ENCODE measurements at places on chromosomes 2 and 18. TPM values are rescaled to one million over a fixed set of nuclear protein-coding genes. Genes with fewer than 3 reads are reported as not detected.

The PFN4 gene
- 0.28 TPM for total RNA-seq

The PRKCE gene
- 32.4 TPM for total RNA-seq

DNA sequence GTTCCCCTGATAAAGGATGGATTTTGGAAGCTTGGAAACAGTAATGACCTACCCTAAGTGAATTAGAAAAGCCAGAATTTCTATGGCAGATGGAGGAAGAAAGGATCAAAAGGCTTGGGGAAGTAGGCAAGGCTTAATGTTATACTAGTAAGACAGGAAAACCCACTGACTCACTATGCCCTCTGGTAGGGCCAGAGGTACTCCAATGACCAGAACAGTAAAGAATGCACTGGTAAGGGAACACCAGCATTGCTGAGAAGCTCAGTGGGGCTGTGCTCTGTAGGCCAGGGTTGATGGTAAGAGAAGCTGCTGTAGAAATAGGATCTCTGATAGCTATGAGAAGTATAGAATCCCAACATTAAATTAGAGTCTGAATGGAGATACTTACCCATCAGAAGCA is 126.4 kb downstream of the GFPT1 start:
- peak; percentile 68 for DNase-seq

DNA sequence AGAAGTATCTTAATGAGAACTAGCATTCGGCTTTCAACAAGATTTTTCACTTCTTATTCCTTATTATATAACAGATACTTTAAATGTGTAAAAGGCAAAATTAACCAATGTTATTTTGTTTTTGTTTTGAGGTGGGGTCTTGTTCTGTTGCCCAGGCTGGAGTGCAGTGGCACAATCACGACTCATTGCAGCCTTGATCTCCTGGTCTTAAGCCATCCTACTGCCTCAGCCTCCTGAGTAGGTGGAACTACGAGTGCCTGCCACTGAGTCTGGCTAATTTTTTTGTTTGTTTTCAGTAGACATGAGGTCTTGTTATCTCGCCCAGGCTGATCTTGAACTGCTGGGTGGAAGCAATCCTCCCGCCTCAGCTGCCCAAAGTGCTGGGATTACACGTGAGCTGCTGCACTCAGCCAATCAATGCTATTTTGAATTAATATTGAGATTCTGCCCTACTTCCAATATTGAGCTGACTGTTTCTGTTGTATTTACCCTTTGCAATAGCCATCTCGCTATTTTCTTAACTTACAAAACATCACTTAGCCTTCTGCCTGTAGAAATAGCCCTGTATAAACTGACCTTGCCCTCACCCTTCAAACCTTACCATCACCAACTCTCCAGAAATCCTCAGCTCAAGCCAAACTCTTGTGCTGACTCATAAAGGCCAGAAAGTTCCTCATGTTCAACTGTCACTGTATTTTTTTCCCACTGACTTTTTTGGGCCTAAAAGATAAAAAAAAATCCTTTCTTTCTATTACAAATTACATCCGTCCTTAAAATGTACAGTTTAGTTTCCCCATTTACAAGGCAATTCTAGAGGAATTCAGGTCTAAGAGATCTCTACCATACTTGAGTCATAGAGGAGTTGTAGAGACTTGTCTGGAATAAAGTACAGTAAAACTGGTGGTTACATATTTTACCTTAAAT is 94.3 kb downstream of the OLA1 start:
- peak; percentile 85 for DNase-seq

GRCh38 chr2:12763486-12763885 is 46.8 kb downstream of the TRIB2 start:
- DNase-seq = no peak

The ACADL gene
- not detected for total RNA-seq

The FAM228A gene
- total RNA-seq = not detected

- DNase-seq = no peak
Observed at GRCh38 chr2:70201831-70202230, 11.0 kb upstream of the C2orf42 start.

GRCh38 chr2:69677914-69678313 is 34.4 kb upstream of the AAK1 start:
- no peak for DNase-seq

DNA sequence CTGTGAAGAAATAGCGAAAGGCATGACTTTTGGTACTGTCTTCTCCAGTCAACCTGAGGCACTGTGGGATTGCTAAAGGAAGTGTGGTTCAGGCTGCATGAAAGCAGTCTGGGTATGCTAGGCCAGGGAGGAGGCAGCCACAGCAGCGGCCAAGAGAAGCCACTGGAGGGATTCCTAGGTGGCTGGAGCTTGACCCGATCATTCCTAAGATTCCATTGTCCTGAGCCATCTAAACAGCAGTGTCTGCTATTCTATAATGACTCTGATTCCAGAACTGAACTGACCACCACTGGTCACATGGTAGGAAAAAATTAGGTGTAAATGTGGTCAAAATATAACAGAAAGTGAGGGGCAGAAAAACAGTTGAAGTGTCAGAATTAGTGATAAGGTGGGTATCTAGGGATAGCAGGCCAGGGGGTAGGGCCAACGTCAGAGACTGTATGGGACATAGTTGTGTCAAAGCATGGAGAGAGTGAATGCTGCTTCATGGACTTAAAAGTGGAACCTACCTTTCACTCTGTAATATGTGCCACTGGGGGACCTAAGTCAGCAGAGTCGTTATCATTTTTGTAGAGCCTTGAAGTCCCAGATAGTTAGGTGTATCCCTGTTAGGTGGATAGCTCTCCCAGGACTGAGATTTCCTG is 204.6 kb downstream of the CTNNA2 start:
- peak; percentile 83 for DNase-seq

- DNase-seq = no peak
Observed at GRCh38 chr18:21762181-21762772, 21.7 kb downstream of the MIB1 start.

The CYRIA gene
- total RNA-seq = 1.7 TPM

GRCh38 chr18:37516361-37516853 is 49.2 kb downstream of the CELF4 start:
- DNase-seq = no peak

DNA sequence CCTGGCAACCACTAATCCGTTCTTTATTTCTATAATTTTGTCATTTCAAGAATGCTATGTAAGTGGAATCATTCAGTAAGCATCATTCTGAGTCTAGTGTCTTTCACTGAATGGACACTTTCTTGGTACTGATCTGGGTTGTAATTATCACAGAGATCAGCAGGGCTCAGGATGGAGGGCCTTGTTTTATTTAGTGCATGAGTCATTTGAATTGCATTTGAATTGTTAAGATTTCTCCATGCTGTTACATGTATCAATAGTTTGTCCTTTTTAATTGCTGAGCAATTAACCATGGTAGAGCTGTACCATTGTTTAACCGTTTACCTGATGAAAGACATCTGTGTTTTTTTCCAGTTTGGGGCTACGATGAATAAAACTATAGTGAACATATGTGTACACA is 256.4 kb downstream of the THSD7B start:
- DNase-seq = no peak

GRCh38 chr2:17813010-17813741 is 3.1 kb upstream of the MSGN1 start:
- peak; percentile 27 for DNase-seq

DNA sequence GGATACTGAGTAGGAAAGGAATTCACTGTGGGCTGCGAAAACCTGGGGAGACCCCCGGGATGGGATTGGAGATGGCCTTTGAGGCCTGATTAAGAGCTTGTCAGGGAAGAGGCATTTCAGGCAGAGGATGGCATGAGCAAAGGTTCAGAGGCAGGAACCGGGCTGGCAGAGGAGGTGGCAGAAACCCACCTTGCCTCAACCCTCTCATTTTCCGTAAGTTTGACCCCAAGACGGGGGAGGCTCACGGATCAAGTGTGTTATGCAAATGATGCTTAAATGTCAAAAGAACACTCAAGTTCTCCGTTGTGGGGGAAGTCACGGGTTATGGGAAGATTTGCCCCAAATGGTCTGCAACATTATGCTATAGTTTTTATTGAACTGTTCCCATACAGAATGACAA is 88.3 kb downstream of the MYCN start:
- DNase-seq = no peak

DNA sequence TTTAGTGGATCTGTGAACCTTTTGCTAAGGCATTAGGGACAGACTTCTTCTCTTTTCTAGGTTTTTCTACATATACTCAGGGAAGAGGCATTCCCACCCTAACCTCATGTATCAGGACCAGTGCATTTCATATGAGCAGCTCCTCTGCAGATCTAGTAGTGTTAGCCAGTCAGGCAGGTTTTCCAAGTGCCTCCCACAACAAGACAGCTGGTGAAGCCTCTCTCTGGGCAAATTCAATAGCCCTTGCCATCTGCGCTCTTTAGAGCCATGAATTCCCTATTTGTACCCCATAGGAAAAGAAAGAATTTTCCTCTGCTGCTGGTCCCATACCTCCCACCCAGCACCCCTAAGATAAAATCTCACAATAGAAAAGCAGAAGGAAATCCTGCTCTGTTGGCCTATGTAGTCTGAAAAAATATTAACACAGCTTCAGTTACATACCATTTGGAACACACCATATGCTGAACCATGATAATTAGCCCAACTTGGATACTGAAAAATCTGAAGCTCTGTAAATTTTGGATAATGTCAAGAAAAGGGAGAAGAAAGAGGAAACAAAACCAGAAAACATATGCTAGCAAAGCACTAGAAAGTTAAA is 1354.6 kb upstream of the NRXN1 start:
- DNase-seq = no peak

- DNase-seq = no peak
Observed at GRCh38 chr2:197306696-197307040, 3.9 kb downstream of the ANKRD44 start.

The MC2R gene
- not detected for total RNA-seq

The SPIRE1 gene
- 31.4 TPM for total RNA-seq

DNA sequence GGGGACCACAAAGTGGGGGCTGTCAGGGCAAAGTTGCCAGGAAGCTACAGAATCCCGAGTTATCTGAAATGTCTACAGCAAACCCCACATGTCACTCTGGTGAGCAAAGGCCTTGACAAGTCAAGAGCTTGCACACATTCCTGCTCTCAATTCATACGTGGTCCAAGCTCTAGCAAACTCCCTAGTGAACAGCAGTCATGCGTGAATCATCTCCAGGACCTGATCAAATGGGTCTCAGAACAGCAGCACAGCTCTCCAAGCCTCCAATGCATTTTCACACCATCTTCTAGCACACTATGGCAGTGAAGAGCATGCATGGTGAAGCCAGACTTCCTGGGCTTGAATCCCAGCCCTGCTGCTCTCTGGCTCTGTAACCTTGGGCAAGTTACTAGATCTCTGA is 68.5 kb downstream of the MYO5B start:
- no peak for DNase-seq

- DNase-seq = no peak
Observed at GRCh38 chr18:62157843-62158242, 29.0 kb downstream of the PIGN start.

The LYPD6B gene
- not detected for total RNA-seq

GRCh38 chr2:62654423-62654791 is 51.1 kb upstream of the EHBP1 start:
- DNase-seq = no peak

DNA sequence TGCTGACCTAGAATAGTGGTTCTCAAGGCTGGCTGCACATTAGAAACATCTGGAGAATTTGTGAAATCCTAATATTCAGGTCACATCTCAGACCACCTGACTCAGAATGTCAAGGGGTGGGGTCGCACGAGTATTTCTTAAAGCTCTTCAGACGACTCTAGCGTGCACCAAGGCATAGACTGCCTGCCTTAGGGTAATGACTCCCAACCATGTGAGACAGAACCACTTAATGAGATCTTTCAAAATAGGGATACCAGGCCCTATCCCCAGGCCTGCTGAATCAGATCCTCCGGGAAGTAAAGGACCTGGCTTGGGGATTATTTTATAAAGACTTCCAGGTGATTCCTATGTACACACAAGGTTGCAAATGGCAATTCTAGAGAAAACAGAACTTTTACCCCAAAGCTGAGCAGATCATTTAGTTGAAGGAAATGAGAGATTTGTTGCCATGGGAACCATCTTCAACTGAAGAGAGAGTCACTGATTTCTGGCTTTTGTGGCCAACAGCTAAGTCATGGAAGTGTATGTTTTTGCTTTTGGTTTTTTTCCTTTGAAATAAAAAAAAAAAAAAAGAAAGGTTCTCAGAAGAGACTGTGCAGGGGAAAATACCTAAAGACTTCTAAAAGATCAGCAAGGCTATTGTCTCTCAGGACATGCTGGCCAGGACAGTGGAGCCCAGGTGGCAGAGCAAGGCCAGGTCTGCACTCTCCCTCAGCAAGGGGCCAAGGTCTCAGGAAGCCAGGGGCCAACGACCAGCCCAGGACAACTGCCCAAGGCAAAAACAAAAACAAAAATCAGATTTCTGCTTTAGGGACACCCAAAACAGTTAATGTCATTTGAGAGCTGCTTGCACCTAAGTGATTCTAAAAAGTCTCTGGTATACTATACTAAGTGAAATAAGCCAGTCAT is 15.3 kb upstream of the LOXHD1 start:
- DNase-seq = peak; percentile 7

DNA sequence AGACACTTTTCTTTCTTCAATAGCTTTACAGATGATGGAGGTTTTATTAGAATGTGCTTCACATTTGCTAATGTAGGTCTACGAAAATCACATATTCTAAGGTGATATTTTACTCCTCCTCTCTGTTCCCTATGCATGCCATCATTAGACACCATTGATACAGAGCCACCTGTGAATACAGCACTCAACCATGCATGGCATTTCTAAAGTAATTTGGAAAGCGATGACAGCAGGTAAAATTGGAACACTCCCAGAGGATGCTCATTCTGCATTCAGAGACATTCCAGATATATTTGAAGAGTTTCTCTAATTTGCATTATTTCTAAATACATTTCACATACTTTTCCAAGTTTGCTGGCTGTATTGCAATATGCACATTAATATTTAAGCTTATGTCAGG is 65.3 kb upstream of the RIT2 start:
- DNase-seq = no peak

GRCh38 chr18:76371301-76372203 is 123.5 kb downstream of the ZNF516 start:
- no peak for DNase-seq

The SERPINB3 gene
- total RNA-seq = not detected

- DNase-seq = peak; percentile 89
Observed at GRCh38 chr2:20450201-20450999, 3.5 kb downstream of the RHOB start.

The PPP1R1C gene
- total RNA-seq = 0.28 TPM

The SKOR2 gene
- total RNA-seq = not detected

DNA sequence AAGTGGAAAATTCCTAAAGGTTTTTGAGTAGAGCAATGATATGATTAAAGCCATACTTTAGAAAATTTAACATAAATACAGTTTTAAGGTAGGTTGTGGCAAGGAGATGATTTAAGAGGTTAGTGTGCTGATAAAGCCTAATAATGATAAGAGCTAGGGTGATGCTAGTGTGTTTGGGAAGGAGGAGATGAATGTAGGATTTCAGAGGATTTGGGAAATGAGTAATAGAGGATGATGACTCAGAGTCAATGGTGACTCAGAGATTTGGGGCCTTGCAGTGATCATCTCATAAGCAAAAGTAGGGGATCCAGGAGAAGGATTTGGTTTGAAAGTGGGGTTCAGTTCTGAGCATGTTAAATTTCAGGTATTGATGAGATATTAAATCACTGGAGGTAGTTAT is 23.3 kb downstream of the STAMBP start:
- peak; percentile 90 for DNase-seq

The MC5R gene
- total RNA-seq = not detected

All from IMR-90 (cell line).